ENCODE measurements at places on chromosomes 4 and X.

DNA sequence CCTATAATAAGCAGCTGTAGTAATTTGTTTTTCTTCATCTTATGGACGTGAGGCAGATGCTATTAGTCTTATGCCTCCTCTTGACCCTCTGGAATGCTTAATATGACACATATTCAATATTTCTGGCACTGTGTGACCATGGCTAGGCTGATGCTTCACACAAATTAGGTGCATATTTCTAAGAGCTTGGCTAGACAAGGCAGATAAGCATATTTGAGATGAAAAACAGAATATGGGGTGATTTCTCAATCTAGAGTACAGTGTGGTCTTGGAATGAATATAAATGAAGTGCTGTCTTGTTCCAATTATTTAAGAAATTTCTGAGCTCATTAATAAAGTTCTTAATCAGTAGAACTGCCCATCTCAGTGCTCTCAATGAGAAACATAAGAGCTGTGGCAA is 156.2 kb downstream of the NPNT start:
- no peak for DNase-seq

GRCh38 chr4:188196134-188196735 is 57.0 kb downstream of the TRIML1 start:
- no peak for DNase-seq

GRCh38 chr4:108425988-108426387 is 194.4 kb upstream of the RPL34 start:
- no peak for DNase-seq

DNA sequence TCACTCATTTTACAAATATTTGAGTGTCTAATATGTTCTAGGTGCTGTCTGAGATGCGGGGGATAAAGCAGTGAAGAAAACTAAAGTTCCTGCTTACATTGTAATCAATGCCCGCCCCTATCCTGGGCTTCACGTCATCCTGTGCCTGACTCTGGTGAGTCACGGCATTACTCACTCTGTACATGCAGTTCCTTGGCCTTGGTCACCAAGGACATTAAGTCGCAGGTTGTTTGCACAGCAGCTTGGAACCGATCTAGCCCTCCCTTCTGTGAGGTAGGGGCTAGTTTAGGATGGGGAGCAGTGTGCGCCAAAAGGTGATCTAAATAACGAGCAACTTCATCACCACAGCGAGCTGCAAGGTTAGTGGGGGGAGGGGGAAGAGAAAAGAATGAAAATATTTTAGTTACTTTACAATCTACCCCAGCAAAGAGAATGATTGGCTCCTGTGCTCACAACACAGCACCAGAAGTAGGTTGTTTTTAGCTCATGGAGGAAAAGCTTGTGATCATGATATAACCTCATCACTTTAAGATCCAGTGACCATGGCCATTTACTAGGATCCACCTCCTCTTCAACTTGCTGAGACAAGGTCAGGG is 48.0 kb upstream of the HDAC8 start:
- DNase-seq: no peak

- DNase-seq: no peak
Observed at GRCh38 chr4:119116925-119117900, 18.4 kb upstream of the MYOZ2 start.

DNA sequence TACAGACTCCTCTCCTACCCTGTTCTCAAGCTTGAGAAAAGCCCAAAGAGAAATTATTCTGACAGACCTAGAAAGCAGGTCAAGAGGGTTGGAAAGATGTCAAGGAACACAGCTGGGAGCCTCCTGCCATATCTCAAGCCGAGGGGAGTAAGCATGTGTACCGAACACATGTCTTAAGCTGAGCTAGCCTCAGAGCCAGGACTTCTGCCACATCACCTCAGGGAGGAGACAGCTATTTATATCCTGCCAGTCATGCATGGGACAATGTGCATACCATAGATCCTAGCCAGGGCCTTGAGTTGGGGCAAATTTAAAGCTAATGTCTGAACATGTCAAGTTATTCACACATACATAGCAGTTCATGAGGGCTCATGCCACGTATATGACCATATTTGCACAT is 11.8 kb downstream of the TMEM31 start:
- DNase-seq: no peak

DNA sequence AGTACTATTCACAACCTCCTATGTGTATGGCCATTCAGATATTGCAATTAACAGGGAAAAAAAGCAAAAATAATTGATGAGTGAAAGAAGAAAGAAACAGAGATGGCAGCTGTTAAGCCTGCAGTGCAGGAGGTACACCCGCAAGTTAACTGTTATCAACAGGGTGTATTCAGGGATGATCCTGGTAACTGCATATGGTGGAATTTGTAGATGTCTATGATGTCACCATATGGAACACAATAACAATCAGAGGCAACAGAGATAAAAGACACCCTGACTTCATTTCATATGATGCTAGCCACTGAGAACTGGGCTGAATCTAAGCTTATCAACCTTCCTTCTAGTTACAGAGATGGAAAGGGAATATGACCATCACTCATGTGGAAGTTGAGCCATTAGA is 96.5 kb downstream of the PDGFC start:
- DNase-seq: no peak

GRCh38 chr4:161320377-161320776 is 843.4 kb downstream of the FSTL5 start:
- peak; percentile 11 for DNase-seq

- DNase-seq: peak; percentile 68
Observed at GRCh38 chr4:145609481-145610427, 9.4 kb upstream of the MMAA start.

- DNase-seq: peak; percentile 4
Observed at GRCh38 chr4:158624889-158625478, 46.7 kb downstream of the C4orf46 start.

DNA sequence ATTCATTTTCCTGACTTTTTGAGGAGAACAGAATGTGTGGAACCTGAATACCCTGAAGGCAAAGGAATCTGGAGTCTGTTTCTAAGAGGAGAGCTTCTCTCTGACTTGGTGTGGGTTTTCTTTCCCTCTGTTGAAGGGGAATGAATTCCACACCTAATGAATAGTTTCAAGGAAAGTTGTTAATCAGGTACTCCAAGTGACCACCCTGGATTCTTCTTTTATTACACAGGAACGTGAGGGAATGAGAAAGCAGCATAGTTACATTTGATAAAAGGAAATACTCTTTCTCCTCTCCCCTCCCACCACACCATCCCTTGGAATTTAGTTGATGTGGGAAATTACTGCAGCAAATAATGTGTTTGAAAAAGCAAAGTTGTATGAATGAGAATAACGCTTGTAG is 29.7 kb downstream of the SLIT2 start:
- no peak for DNase-seq

DNA sequence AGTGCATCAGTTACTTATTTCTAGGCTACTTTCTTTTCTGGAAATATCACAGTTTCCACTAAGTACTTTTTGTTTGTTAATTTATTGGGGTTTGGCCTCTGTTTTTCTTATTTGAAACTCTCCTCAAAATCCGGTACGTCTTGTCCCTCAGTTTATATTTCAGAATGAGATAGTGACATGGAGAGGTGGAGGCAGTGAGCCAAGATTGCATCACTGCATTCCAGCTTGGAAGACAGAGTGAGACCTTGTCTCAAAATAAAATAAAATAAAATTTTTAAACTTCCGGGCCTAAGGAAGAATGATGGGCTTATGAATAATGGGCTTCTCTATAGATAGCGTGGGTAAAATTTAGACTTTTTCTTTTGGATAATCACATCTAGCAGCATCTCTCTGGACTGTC is 567.8 kb downstream of the TRIML1 start:
- no peak for DNase-seq

GRCh38 chr4:24537025-24537424 is 47.3 kb downstream of the DHX15 start:
- no peak for DNase-seq

DNA sequence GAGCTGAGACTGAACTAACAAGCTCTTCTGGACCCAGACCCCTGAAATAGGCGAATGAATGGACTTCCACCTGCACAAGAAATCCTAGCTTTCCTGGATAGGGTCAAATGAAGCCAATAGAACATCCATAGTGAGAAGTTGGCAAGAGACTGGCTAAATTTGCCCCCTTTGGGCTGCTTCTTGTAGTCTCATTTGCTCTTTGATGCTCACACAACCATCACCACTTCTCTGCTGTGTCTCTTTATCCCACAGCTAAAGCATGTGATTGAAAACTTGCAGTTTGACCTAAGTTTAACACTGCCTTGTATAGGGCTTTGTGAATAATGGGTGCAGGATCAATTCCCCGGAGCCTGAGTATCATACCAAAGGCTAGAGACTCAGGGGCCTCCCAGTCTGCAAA is 38.2 kb downstream of the NLGN3 start:
- DNase-seq: no peak

DNA sequence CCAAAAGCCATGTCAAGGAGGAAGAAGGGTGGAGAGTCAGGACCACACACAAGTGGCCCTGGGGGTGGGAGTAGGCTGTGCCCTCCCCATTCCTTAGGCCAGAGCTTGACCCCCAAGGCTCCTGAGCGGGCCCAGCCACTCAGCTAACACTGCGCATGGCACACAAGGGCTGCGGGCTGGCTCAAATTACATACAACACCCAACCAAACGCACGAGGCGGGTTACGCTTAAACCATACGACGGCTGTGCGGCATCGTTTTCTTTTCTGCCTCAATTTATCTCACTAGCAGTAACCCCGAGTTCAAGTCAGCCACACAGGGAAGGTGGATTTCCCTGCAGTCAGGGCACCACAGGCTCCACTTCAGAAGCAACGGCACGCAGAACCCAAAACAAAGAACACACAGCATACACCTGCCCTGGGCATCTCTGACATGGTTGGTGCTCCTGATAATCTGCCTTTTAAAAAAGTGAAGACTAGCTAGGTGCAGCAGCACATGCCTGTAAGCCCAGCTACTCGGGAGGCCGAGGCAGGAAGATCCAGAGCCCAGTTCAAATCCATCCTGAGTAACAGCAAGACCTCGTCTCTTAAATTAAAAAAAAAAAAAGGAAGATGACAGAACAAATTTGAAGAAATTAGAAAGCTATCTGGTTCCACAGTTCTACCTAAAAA is 2.9 kb downstream of the GAK start:
- DNase-seq: no peak

- no peak for DNase-seq
Observed at GRCh38 chr4:81521708-81522107, 50.0 kb upstream of the RASGEF1B start.

GRCh38 chr4:83335701-83336100 is 1.1 kb upstream of the HPSE start:
- DNase-seq: no peak

- no peak for DNase-seq
Observed at GRCh38 chr4:32427566-32427965, 1707.4 kb downstream of the PCDH7 start.

DNA sequence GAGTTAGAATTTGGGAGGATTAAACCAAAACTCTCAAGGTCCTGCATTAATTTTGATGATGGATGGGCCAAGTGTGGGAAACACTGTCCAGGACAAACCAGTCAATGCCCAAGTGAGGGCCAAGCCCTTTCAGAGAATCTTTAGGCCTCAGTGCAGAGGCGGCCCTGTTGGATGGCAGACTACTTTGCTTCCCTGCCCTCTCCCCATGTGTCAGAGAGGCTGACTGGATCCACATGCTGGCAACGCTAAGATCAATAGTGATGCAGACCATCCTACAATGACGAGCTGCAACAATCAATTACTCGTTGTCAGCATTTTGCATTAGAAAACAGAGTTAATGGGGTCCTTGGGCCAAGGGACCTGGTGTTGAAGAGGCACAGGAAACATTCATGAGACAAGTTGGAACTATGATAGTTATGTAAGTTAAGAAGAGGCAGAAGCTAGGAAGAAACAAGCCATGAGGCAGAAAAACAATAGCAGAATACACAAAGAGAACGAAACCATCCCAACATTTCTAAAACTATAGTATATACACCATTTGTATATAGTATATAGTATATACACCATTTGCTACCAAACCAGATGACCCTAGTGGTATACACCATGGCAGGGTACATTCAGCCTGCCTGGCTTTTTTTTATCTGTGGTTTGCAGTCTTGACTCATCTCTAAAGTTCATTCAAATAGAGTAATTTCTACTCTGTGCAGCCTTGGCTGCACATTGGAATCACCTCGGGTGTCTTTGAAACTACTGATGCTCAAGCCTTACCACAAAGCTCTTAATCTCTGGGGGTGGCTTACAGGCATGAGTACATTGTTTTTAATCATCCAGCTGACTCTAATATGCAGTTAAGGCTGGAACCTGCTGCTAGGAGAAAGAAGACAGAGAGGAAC is 147.7 kb upstream of the GYPA start:
- no peak for DNase-seq

GRCh38 chr4:84690481-84690880 is 107.6 kb downstream of the CDS1 start:
- no peak for DNase-seq

DNA sequence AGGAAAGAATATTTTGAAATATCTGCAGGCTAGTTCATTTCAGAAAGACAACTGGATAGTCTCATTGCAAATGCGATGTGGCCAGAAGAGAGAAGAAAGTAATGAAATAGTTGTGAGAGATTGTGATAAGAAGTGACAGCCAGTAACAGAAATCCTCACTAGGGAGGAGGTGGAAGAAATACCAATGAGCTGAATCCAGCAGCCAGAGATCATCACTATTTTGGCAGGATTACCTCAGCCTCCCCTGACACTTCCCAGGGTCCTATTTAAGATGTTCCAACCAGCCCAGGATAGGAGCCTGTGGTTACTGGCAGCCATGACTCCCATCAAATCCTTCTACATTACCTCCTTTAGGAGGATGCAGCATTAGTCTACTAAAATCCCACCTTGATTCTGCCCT is 76.7 kb upstream of the ARHGAP24 start:
- no peak for DNase-seq

DNA sequence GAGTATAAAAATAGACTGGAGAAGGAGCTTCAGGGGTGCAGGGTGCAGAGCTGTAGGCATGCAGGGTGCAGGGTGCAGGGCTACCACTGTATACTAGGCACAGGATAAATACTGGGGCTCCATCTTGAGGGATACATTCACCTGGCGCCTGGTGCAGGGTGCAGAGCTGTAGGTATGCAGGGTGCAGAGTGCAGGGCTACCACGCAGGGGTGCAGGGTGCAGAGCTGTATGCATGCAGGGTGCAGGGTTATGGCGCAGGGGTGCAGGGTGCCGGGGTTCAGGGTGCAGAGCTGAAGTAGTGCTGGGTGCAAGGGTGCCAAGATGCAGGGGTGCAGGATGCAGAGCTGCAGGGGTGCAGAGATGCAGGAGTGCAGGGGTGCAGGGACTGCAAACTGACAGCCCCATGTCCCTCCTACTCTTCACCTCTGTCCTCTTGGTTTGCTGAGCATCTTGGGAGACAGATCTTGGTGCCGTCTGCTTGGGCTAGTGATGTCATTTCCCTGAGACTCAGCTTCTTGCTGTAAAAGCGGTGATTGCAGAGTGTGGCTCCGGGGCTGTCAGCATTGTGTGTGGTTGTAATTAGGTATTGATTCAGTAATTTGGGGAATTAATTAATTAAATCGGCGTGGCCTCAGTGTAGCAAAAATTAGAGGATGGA is 91.2 kb downstream of the ADRA2C start:
- DNase-seq: no peak

GRCh38 chrX:138996268-138996667 is 284.8 kb upstream of the FGF13 start:
- no peak for DNase-seq

GRCh38 chr4:4762909-4763821 is 96.3 kb upstream of the MSX1 start:
- DNase-seq: no peak

All from neural crest cell (in vitro differentiated cells).